ENCODE measurements at places on chromosomes 2 and 18.

DNA sequence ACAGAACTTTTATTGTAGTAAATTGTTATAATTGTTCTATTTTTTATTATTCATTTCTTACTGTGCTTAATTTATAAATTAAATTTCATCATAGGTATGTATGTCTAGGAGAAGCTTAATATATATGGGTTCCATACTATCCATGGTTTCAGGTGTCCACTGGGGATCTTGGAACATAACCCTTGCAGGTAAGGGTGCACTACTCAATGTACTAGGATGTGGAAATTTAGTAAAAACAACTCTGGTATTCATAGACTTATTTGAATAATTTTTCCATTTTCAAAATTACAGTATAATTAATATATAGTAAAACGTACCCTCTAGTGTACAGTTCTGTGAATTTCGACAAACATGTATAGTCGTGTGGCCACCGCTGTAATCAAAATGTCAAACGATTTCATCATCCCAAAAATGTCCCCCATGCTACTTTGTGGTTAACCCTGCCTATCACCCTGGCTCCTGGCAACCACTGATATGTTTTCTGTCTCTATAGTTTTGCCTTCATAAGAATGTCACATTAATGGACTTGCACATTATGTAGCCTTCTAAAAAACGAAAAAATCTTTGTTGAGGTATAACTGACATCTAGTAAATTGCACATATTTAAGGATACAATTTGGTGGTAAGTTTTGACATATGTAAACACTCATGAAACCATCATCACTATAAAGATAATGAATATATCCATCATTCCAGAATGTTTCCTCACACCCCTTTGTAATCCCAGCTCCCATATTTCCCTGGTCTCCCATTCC lies 45.7 kb downstream of the ARL5A start:
- DNase-seq = no peak

GRCh38 chr2:168685600-168686451 lies 116.6 kb upstream of the NOSTRIN start:
- DNase-seq = no peak

GRCh38 chr2:64151476-64151875 lies 7.3 kb upstream of the PELI1 start:
- DNase-seq = no peak

- no peak for DNase-seq
Observed at GRCh38 chr18:37293359-37293758, 272.2 kb downstream of the CELF4 start.

- DNase-seq = no peak
Observed at GRCh38 chr2:6785493-6785892, 80.2 kb downstream of the CMPK2 start.

- no peak for DNase-seq
Observed at GRCh38 chr18:3048121-3048520, 35.2 kb upstream of the LPIN2 start.

DNA sequence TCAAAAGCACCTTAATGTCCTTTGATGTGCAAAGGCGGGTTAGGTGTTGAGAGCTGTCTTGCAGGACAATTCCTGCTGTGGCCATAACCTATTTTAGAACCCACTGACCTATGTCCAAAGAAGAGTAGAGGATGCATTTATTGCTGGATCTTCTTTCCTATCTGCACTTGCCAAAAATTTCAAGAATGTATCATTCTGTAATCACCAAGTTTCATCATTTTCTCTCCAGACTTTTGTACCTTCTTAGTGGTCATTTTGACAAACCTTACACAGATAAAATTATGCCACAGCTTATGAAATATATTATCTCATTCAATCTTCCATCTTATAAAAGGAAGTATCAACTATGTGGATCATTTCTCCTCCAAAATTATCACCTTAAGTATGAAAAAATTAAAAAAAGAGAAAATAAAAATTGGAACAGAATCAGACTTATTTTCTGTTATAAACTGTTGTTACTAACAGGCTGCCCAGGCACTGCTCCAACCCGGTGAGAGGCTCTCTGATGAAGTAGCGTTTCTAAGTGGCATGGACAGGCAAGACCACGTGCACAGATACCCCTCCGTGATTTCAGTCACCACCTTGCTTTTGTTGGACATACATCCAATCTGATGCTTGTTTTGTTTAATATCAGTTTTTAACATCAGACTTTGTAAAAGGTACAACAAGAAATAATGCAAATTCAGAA lies 559.9 kb upstream of the ID2 start:
- no peak for DNase-seq

DNA sequence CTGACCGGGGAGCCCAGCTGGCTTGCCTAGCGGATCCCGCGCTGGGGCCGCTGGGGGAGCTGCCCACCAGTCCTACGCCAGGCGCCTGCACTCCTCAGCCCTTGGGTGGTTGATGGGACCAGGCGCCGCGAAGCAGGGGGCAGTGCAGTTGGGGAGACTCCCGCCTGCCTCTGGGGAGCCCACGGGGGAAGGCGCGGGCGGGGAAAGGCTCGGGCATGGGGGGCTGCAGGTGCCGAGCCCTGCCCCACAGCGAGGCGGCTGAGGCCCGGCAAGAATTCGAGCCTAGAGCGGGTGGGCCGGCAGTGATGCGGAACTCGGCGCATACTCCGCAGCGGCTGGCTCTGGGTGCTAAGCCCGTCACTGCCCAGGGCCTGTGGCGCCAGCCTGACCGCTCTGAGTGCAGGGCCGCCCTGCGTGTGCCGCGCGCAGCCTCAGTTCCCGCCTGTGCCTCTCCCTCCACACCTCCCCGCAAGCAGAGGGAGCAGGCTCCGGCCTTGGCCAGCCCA lies 249.1 kb upstream of the TEKT4 start:
- DNase-seq = no peak

- DNase-seq = no peak
Observed at GRCh38 chr2:20634507-20635112, 16.3 kb downstream of the HS1BP3 start.

GRCh38 chr2:163953390-163953907 lies 217.6 kb upstream of the FIGN start:
- DNase-seq = no peak

- no peak for DNase-seq
Observed at GRCh38 chr2:235640926-235641723, 147.3 kb downstream of the AGAP1 start.

DNA sequence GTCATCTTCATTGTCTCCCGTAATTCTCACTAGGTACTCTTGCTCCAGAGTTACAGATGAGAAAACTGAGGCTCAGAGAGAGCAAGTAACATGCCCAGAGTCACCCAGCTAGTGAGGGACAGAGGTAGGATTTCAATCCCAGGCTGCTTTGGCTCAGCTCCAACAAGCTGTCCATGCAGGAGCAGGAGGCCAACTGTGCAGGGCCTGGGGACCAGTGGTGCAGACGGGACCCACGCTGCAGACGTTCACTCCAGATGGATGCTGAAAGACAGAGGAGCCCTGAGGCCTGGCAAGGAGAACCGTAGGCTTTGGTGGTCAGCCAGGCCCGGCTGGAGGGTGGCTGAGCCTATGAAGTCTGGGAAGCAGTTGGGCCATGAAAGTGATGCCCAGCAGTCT lies 102.6 kb downstream of the MCFD2 start:
- no peak for DNase-seq

GRCh38 chr2:217466805-217467204 lies 536.0 kb downstream of the TNS1 start:
- DNase-seq = no peak

- DNase-seq = no peak
Observed at GRCh38 chr2:85376291-85377065, 21.9 kb downstream of the ELMOD3 start.

DNA sequence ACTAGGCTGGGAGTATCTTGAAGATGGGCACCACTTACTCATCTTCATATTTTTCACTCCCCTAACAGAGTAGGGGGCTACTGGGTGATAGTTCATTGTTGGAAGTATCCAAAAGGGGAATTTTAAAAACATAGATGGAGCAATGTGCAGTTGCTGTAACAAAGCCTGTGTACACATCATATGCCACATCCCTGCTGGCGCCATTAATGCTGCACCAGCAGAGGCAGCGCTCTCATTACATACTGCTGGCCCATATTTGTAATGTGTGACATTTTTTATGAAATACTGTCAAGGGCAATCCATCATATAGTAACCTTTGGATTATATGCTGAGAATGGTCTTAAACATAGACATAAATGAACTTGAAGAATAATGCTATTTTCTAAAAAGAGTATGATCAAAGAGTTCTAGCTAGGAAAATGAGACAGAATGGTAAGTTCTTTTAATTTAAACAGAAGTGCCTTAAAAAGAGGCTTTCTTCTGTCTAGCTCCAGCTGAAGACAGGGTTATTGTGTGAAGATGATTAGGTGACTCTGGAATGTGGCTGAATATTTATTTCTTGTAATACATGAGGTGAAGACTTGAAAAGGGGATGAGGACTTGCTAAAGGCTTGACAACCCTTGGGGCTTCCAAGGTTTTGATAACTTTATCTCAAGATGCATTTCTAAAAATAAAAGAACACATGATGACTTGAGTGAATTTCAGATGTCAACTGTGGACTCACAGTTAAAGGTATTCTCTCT lies 2.4 kb upstream of the TMEM178A start:
- DNase-seq = no peak

DNA sequence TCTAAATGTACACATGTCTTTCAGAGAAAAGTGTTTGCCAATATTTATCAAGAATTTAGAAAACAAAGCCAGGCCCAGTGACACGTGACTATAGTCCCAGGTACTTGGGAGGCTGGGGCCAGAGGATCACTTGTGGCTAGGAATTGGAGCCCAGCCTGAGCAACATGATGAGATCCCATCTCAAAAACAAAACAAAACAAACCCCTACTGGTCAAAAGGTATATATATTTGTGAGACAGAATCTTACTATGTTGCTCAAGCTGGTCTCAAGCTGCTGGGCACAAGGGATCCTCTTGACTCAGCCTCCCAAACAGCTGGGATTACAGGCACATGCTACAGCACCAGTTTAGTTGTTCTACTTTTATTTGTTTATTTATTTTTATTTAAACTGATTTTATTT lies 79.2 kb downstream of the ZDBF2 start:
- no peak for DNase-seq

DNA sequence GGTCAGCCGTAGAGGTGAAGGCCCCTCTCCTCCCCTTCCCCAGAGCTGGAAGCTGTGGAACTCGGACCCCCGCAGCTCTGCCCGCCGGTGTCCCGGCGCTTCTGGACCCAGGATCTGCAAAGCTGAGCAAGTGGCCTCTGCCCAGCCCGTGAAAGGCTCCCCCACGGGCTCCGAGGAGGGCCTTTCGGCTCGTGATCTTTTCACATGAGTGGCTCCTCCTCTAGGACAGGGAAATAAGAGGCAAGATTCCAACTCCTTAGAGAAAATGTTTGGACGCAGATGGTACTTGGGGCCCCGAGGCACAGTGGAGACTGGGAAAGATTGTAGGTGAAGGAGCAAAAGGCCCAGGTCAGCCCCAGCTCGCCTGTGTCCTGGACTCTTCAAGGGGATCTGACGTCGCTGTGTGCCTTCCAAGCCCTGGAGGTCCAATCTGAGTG lies 48.2 kb upstream of the SP3 start:
- no peak for DNase-seq

DNA sequence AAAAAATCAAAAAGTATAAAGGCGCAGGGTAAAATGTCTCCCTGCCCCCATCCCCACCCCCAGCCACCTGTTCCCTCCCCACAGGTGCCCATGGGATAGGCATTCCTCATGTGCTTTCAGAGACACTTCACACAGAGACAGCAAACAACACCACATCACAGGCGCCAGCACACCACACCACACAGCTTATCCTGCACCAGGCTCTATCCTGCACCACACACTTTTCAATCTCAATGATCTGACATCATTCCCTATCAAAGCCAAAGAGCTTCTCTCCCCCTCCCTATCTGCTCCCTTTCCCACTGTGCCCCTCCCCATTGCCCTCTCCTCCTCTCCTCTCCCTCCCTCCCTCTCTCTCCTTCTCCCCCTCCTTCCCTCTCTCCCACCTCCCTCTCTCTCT lies 15.5 kb downstream of the FAM178B start:
- no peak for DNase-seq

- DNase-seq = no peak
Observed at GRCh38 chr2:128245813-128246212, 72.9 kb downstream of the HS6ST1 start.

GRCh38 chr2:239677453-239678185 lies 276.8 kb upstream of the HDAC4 start:
- DNase-seq = no peak

DNA sequence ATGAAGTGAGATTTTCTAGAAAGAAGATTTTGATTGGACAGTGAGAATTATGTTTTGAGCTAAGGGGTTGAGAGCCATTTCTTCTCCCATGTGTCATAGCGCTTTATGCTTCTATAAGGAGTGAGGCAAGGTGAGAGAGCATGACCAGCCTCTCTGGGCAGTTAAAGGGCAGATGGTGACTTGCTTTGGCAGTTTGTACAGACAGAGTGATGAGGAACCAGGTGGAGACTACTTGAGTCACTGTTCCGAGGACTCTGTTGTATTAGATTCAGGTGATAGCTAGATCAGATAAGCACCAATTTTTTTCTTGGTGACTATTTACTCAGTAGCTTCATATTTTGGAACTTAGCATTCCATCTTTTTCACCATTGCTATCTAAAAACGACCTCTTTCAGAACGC lies 4.5 kb downstream of the CRIM1 start:
- no peak for DNase-seq

DNA sequence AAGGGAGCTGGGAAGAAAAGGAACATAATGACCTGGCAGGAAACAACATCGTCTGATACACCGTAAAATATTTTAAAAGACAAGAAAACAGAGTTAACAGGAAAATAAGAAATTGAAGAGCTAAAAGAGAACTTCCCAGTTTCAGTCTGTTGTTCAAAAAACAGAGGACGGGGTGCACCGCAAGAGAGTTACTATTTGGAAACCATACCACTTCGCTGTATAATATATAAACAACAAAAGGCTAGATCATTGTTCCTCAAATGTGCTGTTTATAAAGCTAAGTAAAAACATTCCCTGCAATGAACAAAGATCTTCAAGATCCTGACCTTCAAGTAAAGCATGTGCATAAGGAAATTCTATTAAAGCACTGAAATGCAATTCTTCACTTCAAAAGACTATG lies 2.1 kb downstream of the PPP3R1 start:
- no peak for DNase-seq

DNA sequence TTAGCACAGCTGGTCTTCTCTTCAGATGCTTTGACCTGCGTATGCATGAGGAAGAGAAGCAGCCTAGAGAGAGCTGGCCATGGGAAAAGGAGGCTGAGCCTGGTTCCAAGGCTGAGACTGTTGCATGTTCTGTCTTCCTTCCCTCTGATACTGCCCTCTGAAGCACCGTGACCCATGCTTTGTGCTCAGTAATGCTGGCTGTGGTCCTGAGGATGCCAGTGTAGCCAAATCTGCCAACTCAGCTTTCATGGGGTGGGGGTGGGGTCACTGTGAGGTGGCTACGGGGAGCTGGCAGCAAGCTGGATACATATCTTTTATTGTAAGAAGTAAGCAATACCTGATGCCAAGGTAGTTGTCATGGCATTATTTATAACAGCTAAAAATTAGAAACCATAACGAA lies 41.5 kb downstream of the EPAS1 start:
- no peak for DNase-seq

DNA sequence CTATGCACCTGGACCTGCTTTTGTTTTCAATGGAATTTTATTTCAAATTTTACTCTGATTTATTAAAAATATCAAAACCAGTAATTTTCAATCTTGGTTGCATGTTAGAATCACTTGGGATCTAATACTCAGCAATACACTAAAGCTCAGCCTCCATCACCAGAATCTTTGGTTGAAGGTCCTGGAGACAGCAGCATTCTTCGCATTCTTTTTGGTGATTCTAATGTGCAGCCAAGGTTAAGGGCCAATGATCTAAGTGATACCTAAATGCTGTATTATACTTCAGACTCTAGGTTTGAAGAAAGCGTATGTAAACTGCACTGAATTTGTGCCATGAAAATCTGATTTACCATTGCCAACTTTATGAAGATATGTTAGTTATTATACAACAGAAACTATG lies 493.1 kb downstream of the XIRP2 start:
- DNase-seq = no peak
